Iris pigment epithelial cell (primary cell): ENCODE measurements at places on chromosomes 13 and 19.
A peak's percentile ranks its signal among the peaks of the same experiment; 100 is the strongest.

GRCh38 chr13:106493533-106494220 is 41.8 kb downstream of the EFNB2 start:
- no peak for DNase-seq

GRCh38 chr19:8456064-8456463 is 11.3 kb downstream of the HNRNPM start:
- DNase-seq: no peak

GRCh38 chr19:51305479-51305878 is 6.0 kb upstream of the IGLON5 start:
- DNase-seq: no peak

GRCh38 chr19:52138983-52139251 is 821 bp downstream of the ZNF616 start:
- DNase-seq: no peak

GRCh38 chr13:113820813-113821651 is 42.8 kb downstream of the GAS6 start:
- peak; percentile 97 for DNase-seq

GRCh38 chr19:2610637-2611482 is 91.6 kb downstream of the GNG7 start:
- DNase-seq: peak; percentile 92

- no peak for DNase-seq
Measured at GRCh38 chr19:50551715-50552187, 16.5 kb downstream of the LRRC4B start.

- DNase-seq: no peak
Measured at GRCh38 chr13:110245416-110245899, 61.5 kb downstream of the COL4A1 start.

- peak; percentile 80 for DNase-seq
Measured at GRCh38 chr19:11931051-11931450, 6.1 kb downstream of the ZNF700 start.

GRCh38 chr19:46946611-46947238 is 72.9 kb upstream of the NPAS1 start:
- DNase-seq: no peak

- no peak for DNase-seq
Measured at GRCh38 chr19:35051796-35052195, 10.3 kb downstream of the HPN start.

GRCh38 chr13:97914540-97914939 is 38.9 kb upstream of the IPO5 start:
- DNase-seq: peak; percentile 90

DNA sequence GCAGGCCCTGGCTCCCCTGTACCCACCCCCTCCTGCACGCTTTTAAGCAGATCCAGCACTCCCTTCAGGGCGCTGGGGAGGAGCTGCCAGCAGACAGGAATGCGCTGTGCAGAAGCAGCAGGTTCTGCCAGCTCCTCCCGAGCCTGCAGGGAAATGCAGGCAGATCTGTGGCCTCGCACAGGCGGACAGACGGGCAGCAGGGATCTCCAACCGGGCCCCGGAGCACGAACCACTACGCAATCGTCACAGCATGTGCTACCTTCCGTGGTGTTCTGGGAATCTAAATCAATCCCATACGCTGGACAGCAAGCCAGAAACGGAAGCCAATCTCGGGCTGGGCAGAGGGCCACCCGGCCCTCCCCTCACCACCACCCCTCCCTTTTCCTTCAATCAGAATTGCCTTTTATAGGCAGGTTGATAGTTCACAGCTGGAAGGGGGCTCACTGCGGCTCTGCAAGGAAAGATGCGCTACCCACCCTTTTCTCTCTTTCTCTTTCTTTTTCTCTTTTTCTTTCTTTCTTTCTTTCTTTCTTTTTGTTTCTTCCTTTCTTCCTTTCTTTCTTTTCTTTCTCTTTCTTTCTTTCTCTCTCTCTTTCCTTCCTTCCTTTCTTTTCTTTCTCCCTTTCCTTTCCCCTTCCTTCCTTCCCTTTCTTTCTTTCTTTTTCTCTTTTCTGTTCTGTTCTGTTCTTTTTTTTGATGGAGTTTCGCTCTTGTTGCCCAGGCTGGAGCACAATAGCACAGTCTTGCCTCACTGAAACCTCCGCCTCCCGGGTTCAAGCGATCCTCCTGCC is 99.9 kb downstream of the GNG7 start:
- peak; percentile 89 for DNase-seq

DNA sequence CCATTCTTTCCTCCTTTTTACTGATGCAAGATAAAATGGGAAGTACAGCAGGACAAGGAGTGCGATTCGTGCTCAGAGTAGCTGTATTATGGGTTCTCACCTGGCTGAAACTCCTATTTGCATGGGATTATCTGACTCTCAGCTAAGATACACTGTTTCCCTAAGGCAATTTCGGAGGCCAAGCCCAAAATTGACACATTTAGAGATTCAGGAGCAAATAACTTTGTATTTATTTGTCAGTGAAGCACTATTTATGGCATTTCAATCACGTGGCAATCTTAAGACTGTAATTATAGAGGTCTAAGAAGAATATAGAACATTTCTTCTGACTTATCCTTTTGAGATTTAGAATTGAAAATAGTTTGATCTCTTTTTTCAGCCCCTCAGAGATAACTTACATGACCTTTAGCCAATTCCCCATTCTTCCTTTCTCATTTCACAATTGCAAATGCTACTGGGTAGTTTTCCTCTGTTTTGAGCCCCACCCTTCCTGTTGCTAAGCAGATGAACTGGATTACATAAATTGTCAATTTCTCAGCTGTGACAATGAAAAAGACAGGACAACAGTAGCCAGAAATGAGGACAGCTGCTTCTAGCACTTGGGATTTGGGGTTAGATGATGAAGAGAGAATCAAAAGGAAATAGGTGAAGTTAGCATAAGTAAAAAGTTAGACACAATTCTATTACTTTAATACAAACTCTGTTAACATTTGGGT is 122.7 kb upstream of the FRY start:
- DNase-seq: peak; percentile 6

DNA sequence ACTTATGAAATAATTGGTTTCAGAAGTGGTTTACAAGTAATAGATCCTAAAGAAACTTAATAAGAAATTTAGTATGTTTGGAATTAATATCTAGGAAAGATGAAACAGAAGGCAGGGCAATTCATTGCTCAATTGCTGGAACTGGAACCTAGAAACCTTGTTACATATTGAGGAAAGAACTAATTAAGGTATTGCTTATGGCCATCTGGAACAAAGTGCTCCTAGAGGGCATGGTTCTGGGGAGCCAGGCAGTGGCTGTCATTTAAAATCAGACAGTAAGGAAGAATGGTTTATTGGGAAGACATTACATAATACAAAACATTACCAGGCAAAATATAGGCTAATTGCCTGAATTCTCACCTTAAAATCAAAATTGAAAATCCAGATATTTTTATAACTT is 224.1 kb downstream of the SLITRK6 start:
- DNase-seq: no peak

DNA sequence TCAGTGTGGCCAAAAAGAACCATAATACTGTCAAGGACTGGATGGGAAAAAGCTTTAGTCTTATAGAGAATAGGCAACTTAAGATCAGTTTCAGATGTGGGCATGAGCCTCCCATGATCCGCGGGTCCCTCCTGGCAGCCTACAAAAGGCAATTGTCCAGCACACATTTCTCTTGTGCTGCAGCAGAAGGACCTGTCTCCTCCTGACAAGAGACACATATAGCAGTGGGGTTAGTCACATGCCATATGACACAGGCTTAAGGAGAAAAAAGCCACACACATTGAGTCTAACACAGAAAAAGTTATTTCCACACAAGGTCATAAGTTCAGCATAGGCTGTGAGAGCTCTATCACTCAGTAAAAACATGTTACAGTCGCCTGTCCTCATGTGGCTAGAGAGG is 1378.7 kb upstream of the PRR20A start:
- DNase-seq: no peak

GRCh38 chr19:41932720-41933332 is 4.6 kb upstream of the ERFL start:
- no peak for DNase-seq

DNA sequence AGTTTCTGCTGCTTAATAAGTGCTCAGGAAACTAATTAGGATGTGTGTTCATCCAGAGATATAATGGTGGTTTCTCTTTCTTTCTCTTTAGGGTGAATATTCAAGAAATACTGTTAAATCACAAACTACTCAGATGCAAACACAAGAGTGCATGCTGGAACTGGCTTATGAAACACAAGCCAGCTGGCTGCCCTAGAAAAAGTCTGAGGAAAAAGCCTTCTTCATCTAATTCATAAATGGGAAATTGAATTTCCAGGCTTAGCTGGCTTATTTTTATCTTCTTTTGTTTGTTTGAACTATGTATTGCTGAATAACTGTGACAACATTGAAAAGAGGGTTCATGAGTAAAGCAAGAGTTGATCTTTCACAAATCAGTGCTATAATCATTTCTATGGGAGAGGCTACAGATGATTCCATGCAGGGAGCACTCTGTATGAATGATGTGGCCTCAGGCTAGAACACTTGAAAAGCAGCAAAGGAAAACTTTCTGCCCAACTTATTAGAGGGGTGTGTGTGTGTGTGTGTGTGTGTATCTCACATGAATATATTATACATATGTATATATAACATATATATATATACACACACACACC is 69.8 kb upstream of the SCEL start:
- no peak for DNase-seq

GRCh38 chr13:31314961-31315360 is 115.2 kb downstream of the B3GLCT start:
- no peak for DNase-seq

DNA sequence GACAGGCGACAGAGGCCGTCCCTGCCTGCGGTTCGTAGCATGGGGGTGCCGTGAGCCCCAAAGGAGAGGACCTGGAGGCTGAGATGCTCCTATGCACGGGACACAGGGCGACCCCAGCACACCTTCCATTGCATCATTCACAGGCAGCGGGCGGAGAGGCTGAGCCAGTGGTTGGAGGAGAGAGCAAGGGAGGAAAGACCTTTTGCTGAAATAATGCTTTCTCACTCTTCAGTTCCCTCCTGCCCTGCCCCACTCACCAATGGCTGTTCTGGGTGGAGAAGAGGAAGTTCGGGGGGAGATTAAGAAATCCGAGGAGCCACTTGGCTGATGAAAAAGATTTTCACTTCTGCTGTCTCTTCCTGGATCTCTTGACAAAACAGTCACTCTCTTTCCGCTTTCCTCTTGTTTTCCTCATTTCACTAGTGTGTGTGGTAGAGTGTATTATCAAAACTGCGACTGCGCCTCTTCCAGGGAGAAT is at the start of gene NLRP12:
NLRP12 (minus strand) TSS at position 181 of the 478 bp plus-strand sequence; CDS start at position 41, 140 bp downstream.
- no peak for DNase-seq

GRCh38 chr13:35881360-35881759 is 249.8 kb downstream of the DCLK1 start:
- no peak for DNase-seq

- DNase-seq: no peak
Measured at GRCh38 chr13:25300861-25301346, 521 bp upstream of the NUP58 start.

- no peak for DNase-seq
Measured at GRCh38 chr13:48542138-48542537, 9.3 kb upstream of the RCBTB2 start.
